CD4-positive, alpha-beta T cell (primary cell): ENCODE measurements at places on chromosomes 3 and 15. TPM values are rescaled to one million over a fixed set of nuclear protein-coding genes. Genes with fewer than 3 reads are reported as not detected.
A peak's percentile ranks its signal among the peaks of the same experiment; 100 is the strongest.

DNA sequence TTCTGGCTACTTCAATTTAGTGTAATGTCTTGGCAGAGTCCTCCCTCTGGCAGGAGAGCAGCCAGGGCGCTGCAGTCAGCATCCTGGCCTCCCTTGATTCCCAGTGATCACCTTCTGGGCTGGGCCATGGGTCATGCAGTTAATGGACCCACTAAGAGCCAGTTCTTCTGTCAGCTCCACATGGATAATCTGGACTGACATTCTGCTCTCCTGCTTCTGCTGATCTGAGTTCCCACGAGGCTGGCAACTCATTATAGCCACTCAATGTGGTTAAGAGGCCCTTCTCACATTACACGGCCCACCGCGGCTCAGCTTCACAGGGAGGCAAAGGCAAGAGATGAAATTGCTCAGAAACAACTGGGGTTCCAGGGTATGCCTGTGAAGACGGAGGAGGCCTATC lies 94.0 kb downstream of the WDR76 start:
- H3K27ac ChIP-seq: no peak overlapping the region
- no peaks in the 10 kb centered on the region for H3K27me3 ChIP-seq
- no peaks in the 10 kb centered on the region for H3K36me3 ChIP-seq
- no peaks in the 10 kb centered on the region for H3K4me1 ChIP-seq
- no peak overlapping the region for H3K4me3 ChIP-seq

- no peaks in the 10 kb centered on the region for H3K36me3 ChIP-seq
- H3K27me3 ChIP-seq: no peaks in the 10 kb centered on the region
- DNase-seq: no peak
- no peak overlapping the region for H3K4me3 ChIP-seq
- no peaks in the 10 kb centered on the region for H3K4me1 ChIP-seq
Measured at GRCh38 chr15:94004697-94005096, 226.7 kb upstream of the MCTP2 start.

DNA sequence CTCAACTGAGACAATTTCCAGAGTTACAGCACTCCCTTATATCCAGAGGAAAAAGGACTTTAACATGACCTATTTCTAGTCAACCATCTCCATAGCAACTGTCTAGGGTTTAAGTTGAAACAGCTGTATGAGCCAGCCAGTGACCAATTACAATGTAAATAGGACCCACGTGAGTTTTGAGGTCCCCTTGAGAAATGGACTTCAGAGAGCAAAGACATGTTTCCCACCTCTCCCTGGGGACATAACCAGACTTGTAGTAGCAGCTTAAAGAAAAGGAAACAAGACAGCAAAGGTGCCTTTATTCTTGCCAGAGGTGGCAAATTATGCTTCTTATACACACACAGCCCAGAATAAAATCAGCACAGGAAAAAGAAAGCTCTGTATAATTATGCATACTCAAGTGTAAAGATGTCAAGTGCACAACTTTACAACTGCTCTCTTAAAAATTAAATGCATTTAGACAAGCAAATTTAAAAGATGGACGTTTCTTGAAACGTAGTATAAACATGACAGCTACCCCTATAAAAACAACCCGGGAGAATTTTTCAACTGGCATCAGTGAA lies 40.2 kb downstream of the SUMF1 start:
- no peaks in the 10 kb centered on the region for H3K4me1 ChIP-seq
- H3K27ac ChIP-seq: no peak overlapping the region
- no peaks in the 10 kb centered on the region for H3K27me3 ChIP-seq
- no peaks in the 10 kb centered on the region for H3K36me3 ChIP-seq
- H3K4me3 ChIP-seq: no peak overlapping the region

GRCh38 chr15:52680041-52680391 lies 828 bp upstream of the ATOSA start:
- H3K4me3 ChIP-seq: peak overlapping the region; percentile 94
- H3K27ac ChIP-seq: no peak overlapping the region
- no peaks in the 10 kb centered on the region for H3K27me3 ChIP-seq
- H3K36me3 ChIP-seq: peaks cover 21% of the 10 kb centered on the region
- peaks cover 14% of the 10 kb centered on the region for H3K4me1 ChIP-seq

DNA sequence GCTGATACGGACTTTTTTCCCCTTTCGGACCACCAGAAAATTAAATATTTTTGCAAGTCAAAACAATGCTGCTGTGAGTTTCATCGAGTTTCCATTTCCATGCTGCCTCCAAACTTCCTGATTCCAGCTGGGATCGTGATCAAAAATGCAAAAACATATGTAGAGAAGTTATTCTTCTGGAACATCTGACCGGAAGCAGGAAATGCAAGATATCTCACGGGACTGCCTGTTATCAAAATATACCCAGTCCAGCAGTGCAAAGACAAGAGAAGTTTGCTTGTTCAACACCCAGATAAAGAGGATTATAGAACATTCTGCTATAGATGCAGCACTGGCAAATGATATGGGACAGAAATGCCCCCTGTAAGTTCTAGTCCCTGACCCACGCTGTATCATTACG lies 726.7 kb upstream of the NR2F2 start:
- no peak for DNase-seq
- no peaks in the 10 kb centered on the region for H3K27me3 ChIP-seq
- H3K4me3 ChIP-seq: no peak overlapping the region
- no peaks in the 10 kb centered on the region for H3K36me3 ChIP-seq
- H3K27ac ChIP-seq: no peak overlapping the region

- DNase-seq: no peak
- H3K4me1 ChIP-seq: no peaks in the 10 kb centered on the region
- no peak overlapping the region for H3K4me3 ChIP-seq
- H3K27me3 ChIP-seq: no peaks in the 10 kb centered on the region
Measured at GRCh38 chr3:123632161-123632655, 47.4 kb upstream of the HACD2 start.

GRCh38 chr15:57554063-57554811 lies 37.5 kb upstream of the MYZAP start:
- H3K4me1 ChIP-seq: no peaks in the 10 kb centered on the region
- DNase-seq: no peak
- H3K27ac ChIP-seq: no peak overlapping the region
- no peaks in the 10 kb centered on the region for H3K36me3 ChIP-seq

DNA sequence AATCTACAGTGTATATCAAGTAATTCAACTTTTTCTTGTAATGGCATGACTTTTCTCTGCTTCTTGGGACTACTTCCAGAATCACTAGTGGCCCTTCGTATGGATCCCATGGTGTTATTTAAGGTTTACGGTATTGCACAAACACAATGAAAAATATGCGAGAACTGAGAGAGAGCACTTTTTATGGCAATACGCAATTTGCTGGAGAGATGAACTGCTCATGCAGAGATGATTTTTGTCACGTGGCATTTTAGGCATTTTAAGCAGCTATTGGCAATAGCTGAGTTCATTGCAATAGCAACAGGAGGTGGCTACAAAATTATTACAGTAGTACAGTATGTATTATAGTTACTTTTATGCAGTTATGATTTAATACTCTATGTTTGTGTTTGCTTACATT lies 294.0 kb downstream of the UBE2E2 start:
- no peak overlapping the region for H3K27ac ChIP-seq
- H3K36me3 ChIP-seq: no peaks in the 10 kb centered on the region
- no peak for DNase-seq
- H3K4me3 ChIP-seq: no peak overlapping the region
- H3K27me3 ChIP-seq: no peaks in the 10 kb centered on the region

DNA sequence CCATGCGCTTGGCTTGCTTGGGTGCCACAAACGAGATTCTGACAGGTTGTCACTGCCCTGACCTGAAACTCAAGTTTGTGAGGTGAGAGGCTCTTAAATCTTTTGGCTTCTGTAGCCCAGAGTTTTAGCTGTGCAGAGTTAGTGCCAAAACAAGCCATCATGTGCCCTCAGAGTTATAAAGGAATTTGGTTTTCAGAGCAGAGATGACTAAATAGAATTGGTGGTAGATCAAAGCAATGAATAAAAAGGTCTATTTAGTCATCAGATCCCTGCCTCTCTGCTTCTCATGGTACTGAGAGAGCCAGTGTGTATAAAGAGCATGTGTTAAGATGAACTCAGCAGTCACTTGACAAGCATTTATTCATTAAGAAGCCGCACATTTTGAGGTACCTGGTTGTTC lies 207.5 kb upstream of the DPH6 start:
- no peak overlapping the region for H3K4me3 ChIP-seq
- H3K27me3 ChIP-seq: no peaks in the 10 kb centered on the region
- no peak for DNase-seq
- H3K4me1 ChIP-seq: no peaks in the 10 kb centered on the region
- H3K36me3 ChIP-seq: no peaks in the 10 kb centered on the region
- H3K27ac ChIP-seq: no peak overlapping the region

GRCh38 chr3:189529468-189529867 lies 101.7 kb upstream of the TP63 start:
- H3K36me3 ChIP-seq: no peaks in the 10 kb centered on the region
- no peak for DNase-seq
- no peak overlapping the region for H3K27ac ChIP-seq
- no peak overlapping the region for H3K4me3 ChIP-seq

DNA sequence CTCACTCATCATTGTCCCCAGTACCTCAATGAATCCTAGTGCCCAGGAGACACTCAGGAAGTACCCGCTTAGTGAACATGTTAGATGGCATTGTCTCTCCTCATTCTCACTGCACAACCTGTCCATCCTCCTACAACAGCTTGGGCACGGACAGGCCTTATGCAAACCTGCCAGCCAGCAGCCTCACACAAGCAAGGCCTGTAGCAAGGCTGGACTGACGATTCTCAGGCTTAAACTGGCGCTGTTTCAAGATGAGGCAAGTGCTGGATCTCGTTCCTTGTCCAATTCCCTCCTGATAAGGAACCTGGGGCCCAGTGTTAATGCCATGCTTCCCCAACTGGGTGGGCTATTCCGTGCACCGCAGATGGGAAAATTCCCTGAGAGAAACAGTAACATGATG lies 59.0 kb downstream of the CDCP1 start:
- H3K27me3 ChIP-seq: no peaks in the 10 kb centered on the region
- H3K4me1 ChIP-seq: no peaks in the 10 kb centered on the region

DNA sequence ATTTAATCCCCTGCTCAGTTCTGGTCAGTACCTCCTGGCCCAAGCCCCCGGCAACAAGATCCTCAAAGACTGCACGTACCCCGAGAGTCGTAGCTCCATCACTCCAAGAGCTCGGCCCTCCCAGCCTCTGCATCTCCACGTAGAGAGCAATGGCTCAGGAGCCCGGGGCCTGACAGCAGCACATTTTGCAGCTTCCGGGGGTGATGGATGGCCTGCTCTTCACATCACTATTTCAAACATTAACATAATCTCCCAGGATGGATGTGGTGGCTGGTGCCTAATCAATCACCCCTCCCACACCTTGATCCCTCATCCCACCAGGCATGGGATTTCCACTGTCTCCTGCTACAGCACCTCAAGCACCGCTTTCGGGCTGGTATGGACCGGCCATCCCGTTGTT lies 28.1 kb downstream of the CACNA2D2 start:
- peaks cover 22% of the 10 kb centered on the region for H3K4me1 ChIP-seq
- no peak overlapping the region for H3K27ac ChIP-seq
- H3K4me3 ChIP-seq: no peak overlapping the region
- no peaks in the 10 kb centered on the region for H3K36me3 ChIP-seq
- no peaks in the 10 kb centered on the region for H3K27me3 ChIP-seq

- no peak overlapping the region for H3K27ac ChIP-seq
- H3K36me3 ChIP-seq: no peaks in the 10 kb centered on the region
- no peaks in the 10 kb centered on the region for H3K4me1 ChIP-seq
- no peak overlapping the region for H3K4me3 ChIP-seq
- no peaks in the 10 kb centered on the region for H3K27me3 ChIP-seq
- no peak for DNase-seq
Measured at GRCh38 chr3:61789861-61790260, 228.5 kb downstream of the PTPRG start.

The MRAS gene
- 0.45 TPM for total RNA-seq

The SLITRK3 gene
- not detected for total RNA-seq

The RLBP1 gene
- not detected for total RNA-seq

The HYAL1 gene
- not detected for total RNA-seq
